ENCODE measurements at places on chromosomes 6 and 20. TPM values are rescaled to one million over a fixed set of nuclear protein-coding genes. Genes with fewer than 3 reads are reported as not detected.

RFX6 gene
- not detected for total RNA-seq

GRCh38 chr6:31620586-31621319 is at the start of gene PRRC2A:
Gene PRRC2A (plus strand): TSS chr6:31620715. CDS start chr6:31622790, 2,075 bp downstream.
- DNase-seq: peak; percentile 82
- no peaks in the 10 kb centered on the region for H3K4me1 ChIP-seq
- peak within 1 kb of the TSS; percentile 95 for H3K4me3 ChIP-seq
- H3K36me3 ChIP-seq: peaks cover 36% of the 10 kb centered on the region
- H3K27ac ChIP-seq: peak within 1 kb of the TSS; percentile 91

DNA sequence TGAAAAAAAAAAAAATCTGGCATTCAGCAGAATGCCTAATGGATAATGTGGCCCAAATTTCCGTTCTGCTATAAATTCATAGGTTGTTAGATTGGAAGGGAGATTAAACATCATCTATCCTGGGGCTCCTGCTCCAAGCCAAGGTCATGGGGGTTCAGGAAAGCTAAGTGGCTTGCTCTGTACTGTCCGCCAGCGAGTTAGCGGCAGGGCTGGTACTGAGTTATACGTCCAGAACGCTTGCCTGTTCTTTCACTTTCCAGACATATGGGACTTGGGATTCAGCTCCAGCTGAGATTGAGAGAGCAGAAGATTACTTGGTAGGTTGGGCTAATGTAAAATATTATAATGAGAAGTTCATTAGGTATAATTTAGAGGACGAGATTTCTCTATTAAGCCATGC is 858 bp downstream of the RWDD1 start:
- no peaks in the 10 kb centered on the region for H3K4me1 ChIP-seq
- H3K4me3 ChIP-seq: peak overlapping the region; percentile 76
- no peaks in the 10 kb centered on the region for H3K27me3 ChIP-seq
- H3K27ac ChIP-seq: peak overlapping the region; percentile 61
- DNase-seq: peak; percentile 31
- peaks cover 15% of the 10 kb centered on the region for H3K36me3 ChIP-seq

DNA sequence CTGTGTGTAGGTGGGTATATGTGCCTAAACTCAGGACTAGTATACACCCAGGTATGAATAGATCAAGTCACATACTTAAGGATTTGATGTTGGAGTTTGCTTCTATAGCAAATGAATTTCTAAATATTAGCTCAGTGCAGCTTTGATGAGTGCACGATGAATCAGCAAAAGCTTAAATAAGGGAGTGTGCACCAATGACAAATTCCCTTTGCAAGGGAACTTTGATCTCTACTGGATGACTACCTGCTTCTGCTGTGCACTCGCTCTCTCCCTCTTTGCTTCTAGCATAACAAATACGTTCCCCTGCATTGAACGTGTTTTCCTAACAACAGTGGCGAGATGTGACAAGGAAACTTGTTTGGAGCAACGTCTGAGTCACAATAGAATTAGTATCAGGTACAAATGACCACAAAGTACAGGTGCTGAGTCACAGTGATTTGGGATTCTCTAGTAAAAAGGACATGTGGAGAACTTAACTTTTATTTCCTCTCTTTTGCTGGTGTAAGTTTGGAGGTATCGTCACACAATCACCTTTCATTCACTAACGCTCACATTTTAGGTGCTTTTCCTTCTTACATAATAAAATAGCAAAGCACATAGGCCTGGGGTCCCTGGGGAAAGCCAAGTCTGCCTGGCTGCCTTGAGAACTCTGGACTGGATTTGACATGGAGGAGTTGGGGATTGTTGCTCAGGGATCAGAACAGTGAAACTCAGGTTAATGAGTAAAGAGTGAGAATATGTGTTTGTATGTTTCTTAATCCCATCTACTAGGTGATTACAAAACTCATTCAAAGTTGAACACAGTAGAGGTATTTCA is 49.7 kb downstream of the KLHL31 start:
- no peak overlapping the region for H3K4me3 ChIP-seq
- H3K36me3 ChIP-seq: no peaks in the 10 kb centered on the region
- H3K4me1 ChIP-seq: no peaks in the 10 kb centered on the region
- DNase-seq: no peak

NMBR gene
- not detected for total RNA-seq

DNA sequence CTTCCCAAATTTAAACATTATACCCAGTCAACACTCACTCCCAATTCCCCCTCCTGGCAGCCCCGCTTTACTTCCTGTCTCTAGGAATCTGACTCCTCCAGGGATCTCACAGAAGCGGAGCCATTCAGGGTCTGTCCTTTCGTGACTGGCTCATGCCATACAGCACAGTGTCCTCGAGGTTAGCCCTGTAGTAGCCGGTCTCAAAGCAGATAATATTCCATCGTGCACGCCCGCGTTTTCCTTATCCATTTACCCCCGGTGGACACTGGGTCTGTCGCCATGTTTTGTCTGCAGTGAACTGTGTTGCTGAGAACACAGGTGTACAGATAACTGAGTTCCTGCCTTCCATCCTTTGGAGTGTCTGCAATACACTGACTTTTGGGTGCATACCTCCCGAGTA is 95.3 kb downstream of the TTLL2 start:
- H3K27ac ChIP-seq: no peak overlapping the region
- peaks cover 18% of the 10 kb centered on the region for H3K27me3 ChIP-seq

GRCh38 chr20:11403711-11404110 is 514.0 kb upstream of the BTBD3 start:
- H3K4me3 ChIP-seq: no peak overlapping the region
- H3K27me3 ChIP-seq: no peaks in the 10 kb centered on the region
- H3K4me1 ChIP-seq: no peaks in the 10 kb centered on the region
- no peaks in the 10 kb centered on the region for H3K36me3 ChIP-seq
- H3K27ac ChIP-seq: no peak overlapping the region

- DNase-seq: no peak
- peaks cover 18% of the 10 kb centered on the region for H3K4me1 ChIP-seq
- no peak overlapping the region for H3K4me3 ChIP-seq
- H3K27ac ChIP-seq: no peak overlapping the region
- no peaks in the 10 kb centered on the region for H3K27me3 ChIP-seq
- no peaks in the 10 kb centered on the region for H3K36me3 ChIP-seq
These were observed 235.5 kb downstream of the PREX1 start for GRCh38 chr20:48592107-48592940.

KIAA1755 gene
- 1.4 TPM for total RNA-seq

SESN1 gene
- total RNA-seq: 23.7 TPM

GRCh38 chr6:163670336-163670735 is 255.8 kb downstream of the QKI start:
- H3K27me3 ChIP-seq: no peaks in the 10 kb centered on the region
- H3K36me3 ChIP-seq: no peaks in the 10 kb centered on the region
- no peak for DNase-seq
- no peak overlapping the region for H3K4me3 ChIP-seq
- H3K4me1 ChIP-seq: peaks cover 12% of the 10 kb centered on the region

DNA sequence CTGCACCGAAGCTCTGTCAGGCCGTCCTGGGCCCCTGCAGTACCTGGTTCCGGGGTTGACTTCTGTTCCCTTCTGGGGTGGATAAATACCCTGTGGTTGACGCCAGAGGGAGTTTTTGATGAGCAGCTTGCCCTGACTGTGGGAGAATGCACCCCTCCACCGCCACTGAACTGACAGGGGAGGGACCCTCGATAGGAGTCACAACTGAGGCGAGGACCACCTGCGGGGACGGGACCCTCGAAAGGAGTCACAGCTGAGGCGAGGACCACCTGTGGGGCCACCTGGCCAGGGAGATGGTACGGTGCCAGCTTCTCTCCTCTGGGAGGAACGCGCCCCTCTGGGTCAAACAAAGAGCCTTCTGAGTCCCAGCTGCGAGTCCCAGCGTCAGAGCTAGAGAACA is 100.1 kb upstream of the FRMD1 start:
- H3K27ac ChIP-seq: no peak overlapping the region

GRCh38 chr6:130780122-130780521 is 47.1 kb upstream of the SMLR1 start:
- peaks cover 6% of the 10 kb centered on the region for H3K4me1 ChIP-seq
- no peak overlapping the region for H3K4me3 ChIP-seq
- H3K36me3 ChIP-seq: no peaks in the 10 kb centered on the region
- DNase-seq: no peak

GRCh38 chr6:47804821-47805220 is 23.0 kb downstream of the OPN5 start:
- DNase-seq: no peak
- no peaks in the 10 kb centered on the region for H3K27me3 ChIP-seq
- H3K27ac ChIP-seq: no peak overlapping the region
- H3K4me1 ChIP-seq: no peaks in the 10 kb centered on the region
